Astrocyte (in vitro differentiated cells and primary cell): ENCODE measurements at places on chromosomes 7 and 10. TPM values are rescaled to one million over a fixed set of nuclear protein-coding genes. Genes with fewer than 3 reads are reported as not detected.

The FAM180A gene
- not detected in 2 replicates for total RNA-seq

The NACAD gene
- total RNA-seq: 18.3 and 21.6 TPM in 2 replicates

DNA sequence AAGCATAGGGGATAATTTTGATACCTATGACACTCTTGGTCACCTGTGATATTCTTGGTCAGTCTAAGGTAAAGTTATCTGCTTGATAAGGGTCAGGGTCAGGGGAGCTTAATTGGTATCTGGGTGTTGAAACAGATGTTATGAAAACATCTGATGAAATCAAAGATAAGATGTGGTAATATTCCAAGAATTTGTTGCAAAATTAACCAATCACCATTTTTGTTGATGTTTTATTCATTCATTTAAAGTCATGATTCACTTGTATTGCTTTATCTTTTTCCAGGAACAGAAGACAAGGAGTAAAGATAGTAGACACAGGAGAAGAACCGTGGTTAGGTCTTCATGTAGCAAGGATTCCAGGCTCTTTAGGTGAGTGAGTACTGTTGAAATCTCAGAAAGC, 103.1 kb downstream of the SEMA3C start:
- no peak for DNase-seq

DNA sequence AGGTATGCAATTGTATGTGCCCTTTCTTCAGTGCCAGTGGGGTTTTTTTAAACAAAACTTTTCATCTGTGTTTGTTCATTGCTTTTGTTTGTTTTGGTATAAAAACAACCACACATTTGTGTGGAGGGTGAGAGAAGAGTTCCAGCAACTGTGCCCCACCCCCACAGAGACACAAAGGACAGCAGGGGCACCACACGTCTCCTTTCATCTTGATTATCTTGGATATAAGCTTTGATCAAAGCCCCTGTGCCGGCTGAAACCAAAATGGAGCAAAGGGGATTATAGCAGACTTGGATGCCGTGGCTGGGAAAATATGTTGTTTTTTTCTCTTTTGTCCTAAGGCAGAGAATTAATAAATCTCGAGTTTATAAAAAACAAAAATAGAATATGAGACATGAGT, 111.8 kb upstream of the RSU1 start:
- DNase-seq: no peak

DNA sequence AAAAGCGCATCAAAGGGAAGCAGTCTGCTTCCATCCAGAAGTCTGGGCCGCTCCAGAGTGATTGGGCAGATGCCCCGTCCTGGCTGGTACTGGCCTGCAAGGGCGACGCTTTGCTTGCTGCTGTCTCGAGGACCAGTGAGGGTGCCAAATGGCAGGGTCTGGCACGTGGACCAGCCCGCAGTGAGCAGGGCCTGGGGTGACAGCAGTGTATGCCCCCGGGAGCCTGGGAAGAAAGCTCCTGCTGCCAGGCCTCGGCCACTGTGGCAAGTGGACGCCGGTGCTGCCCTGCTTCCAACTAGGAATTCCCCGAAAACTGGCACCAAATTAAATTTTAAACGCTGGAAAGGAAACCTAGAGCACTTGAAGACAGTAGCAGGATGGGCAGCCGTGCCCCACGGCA, 357.0 kb upstream of the MKI67 start:
- DNase-seq: no peak
